ENCODE measurements at places on chromosomes 5 and 9.

- no peak for DNase-seq
Measured at GRCh38 chr5:95878417-95879323, 56.1 kb upstream of the GLRX start.

GRCh38 chr5:143679777-143680176 lies 132.2 kb upstream of the HMHB1 start:
- no peak for DNase-seq

DNA sequence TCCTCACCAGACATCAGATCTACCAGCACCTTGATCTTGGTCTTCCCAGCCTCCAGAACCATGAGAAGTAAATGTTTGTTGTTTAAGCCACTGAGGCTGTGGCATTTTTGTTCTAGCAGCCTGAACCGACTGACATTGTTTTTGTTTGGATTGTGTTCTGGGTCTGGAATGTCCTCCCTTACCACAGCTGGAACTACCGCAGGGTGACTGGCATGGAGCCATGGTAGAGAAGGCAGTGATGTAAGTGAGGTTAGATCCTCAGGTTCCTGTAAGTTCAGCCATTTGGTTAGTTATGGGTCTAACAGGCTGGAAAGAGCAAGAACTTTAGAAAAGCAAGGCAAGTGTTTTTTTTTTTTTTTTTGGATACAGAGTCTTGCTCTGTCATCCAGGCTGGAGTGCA lies 209.3 kb downstream of the DAB2IP start:
- DNase-seq, result no peak

DNA sequence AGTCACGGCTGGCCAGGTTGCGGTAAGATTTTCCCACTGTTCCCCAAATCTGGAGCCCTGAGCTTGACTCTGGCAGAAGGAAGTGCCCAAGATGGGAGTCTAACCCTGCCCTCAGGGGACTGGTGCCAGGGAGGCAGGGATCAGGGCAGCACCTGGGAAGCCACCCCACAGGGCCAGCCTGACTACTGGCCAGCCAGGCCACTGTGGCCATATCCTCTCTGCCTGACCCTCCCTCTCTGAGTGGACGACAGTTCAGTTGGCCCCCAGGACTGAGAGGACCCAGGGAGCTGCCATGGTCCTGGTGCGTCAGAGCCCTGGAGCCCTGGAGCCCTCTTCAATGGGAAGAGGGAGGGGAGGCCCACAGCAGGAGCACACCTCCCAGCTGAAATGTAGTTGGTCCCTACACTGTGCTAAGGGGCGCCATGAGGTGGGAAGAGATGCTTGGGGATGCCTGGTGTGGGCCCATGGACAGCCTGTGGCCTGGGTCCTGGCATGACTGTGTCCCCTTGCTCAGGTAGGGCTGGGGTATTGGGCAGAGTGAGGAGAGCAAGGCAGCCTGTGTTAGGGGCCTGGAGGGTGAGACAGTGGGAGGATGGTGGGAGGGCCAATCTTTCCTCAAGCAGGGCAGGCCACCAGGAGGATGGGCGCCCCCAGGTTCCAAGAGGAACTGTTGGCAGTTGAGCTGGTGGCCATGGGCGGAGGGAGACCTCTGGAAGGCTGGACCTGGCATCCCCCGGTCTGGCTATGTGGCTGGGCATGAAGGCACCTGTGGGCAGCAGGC lies 81.1 kb downstream of the PHF2 start:
- DNase-seq, result no peak

- no peak for DNase-seq
Measured at GRCh38 chr9:126160067-126160853, 166.4 kb upstream of the MVB12B start.

GRCh38 chr5:98714710-98715288 lies 58.7 kb upstream of the RGMB start:
- DNase-seq, result no peak

DNA sequence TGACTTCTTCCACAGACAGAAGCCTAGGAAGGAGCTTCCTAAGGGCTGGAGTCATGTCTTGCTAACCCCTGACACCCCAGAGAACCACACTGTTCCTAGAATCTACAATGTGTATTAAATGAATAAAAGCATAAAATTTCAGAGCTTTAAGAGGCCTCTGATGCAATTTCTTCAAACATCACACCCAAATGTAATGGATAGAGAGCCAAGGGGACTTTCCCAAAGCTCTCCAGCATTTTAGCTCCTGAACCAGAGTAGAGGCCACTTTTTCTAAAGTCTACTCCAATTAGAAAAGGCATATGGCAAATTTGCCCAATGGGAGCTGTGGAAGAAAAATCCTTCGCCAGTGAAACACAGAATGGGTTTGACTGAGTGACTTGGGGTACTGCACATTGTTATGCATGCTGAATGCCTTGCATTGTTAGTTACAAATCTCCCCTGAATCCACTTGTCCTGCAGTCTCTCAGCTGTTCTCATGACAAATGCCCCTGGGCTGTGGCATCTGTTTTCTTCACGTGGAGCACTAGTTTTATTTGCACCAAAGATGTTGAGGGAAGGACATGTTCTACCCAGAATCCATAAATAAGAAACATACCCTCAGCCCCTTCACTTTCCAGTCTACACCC lies 334.0 kb downstream of the ASTN2 start:
- no peak for DNase-seq

DNA sequence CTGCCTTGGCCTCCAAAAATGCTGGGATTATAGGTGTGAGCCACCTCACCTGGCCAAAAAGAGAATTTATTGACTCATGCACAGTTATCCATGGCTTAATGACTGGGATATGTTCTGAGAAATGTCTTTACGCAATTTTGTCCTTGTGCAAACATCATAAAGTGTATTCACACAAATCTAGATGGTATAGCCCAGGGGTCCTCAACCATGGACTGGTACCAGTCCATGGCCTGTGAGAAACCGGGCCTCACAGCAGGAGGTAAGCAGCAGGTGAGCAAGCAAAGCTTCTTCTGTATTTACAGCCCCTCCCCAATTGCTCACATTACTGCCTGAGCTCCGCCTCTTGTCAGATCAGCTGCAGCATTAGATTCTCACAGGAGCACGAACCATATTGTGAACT lies 12.4 kb upstream of the SIL1 start:
- no peak for DNase-seq

- DNase-seq, result no peak
Measured at GRCh38 chr9:125608489-125609224, 98.4 kb downstream of the MAPKAP1 start.

- no peak for DNase-seq
Measured at GRCh38 chr9:124477648-124478285, 27.5 kb downstream of the ADGRD2 start.

- no peak for DNase-seq
Measured at GRCh38 chr5:32088214-32088613, 85.9 kb downstream of the GOLPH3 start.

GRCh38 chr5:158303275-158303674 lies 444.3 kb upstream of the CLINT1 start:
- DNase-seq, result no peak

GRCh38 chr9:76817489-76817888 lies 53.3 kb downstream of the PCA3 start:
- no peak for DNase-seq

DNA sequence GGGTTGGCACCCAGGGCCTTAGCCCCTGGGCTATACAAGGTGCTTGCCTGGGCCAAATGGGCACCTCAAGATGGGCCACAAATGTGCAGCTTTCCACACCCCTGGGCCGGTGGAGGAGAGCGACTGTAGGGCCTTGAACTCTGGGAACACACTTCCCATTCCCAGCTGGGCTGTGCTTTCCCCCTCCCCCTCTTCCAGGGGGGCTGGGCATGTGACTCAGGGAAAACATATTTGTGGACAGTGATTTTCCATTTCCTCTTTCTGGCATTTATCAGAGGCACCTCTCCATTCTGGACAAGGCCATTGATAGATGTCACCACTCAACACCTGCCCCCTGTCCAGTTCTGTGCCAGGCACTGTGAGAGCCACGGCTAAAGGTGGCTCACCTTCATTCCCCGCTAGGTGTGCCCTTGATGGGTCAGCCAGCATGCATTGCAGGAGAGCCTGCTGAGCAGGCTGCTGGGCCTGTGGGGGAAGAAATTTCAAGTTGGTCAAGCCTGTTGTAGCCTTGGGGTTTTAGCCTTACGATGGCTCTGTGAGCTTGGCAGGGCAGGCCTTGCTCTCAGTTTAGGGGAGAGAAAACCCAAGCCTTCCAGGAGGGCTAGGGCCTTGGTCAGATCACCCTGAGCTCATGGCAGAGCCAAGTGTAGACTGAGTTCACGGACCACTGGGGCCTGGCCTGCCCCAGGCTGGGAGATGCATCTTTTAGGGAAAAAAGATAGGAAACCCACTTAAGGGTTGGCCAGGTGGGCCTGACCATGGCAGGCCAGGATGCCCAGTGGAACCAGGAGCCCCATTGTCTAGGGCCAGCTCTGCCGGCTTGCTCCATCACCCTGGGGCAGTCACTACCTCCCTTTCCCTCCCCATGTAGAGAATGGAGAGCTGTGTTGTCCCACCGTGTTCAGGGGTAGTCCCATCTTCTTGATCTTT lies 113.9 kb downstream of the DAB2IP start:
- no peak for DNase-seq

DNA sequence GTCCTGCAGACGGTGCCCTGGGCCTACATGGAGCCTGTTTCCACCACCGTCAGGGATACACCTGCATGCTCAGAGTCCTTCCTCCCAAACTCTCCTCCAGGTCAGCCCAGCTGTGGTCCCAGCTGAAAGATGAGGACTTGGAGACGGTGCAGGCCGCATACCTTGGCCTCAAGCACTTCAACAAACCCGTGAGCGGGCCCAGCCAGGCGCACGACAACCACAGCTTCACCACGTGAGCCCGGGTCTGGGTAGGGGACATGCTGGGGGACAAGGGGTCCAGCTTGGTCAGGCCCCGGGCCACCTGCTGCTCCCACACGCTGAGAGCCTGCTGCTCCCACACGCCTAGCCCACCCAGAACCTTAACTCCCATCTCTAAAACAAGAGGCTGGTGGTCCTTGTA lies 16.6 kb upstream of the CARD19 start:
- no peak for DNase-seq

DNA sequence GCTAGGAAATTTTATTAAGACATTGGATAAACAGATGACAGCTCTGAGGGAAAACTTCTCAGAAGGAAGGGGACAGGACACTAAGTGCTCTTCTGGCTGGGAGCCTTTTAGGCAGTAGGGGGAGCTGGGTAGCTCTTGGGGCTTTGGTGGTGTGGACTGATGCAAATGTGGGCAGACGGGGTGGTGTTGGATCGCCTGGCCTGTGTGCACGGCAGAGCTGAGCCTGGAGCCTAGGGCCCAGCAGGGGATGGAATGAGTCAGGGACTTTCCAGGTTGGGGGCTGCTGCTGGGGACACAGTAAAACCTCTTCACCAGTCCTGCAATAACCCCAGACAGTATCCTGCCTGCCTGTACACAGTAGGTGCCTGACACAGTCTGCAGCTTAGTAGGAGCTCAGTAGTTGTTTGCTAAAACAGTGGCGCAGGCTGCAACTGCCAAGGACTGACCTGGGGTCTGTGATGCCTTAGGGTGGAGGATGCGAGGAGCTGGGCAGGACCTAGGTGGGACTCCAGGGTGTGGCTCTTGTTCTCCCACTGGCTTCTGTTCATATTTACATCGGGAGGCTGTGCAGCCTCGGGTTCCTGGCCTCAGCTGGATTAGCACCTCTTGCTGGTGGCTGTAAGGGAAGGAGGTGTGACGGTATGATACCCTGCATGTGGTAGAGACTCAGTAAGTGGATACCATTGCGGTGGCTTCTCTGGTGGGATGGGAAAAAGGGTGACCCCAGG lies 83.8 kb downstream of the DAB2IP start:
- peak; percentile 66 for DNase-seq

GRCh38 chr9:130268521-130269211 lies 3.1 kb downstream of the HMCN2 start:
- DNase-seq, result no peak

GRCh38 chr5:76050134-76050533 lies 33.0 kb upstream of the SV2C start:
- no peak for DNase-seq

DNA sequence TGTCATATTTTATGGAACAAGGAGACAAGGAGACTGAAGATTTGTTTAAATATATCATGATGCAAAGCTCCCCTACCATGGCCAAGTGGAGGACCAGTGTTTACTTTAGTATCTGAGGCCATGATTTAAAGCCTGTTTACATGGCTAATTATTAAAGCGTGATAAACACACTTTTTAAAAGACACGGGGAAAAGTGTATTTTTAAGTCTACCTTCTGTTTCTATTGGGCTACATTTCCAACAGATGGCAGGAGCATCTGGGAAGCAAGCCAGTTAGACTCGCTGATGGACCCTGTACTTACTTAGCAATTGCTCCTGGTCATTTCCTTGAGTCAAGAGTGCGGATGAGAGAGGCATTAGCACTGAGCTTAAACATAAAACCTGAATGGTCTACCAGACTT lies 480.3 kb upstream of the SEMA6A start:
- no peak for DNase-seq

GRCh38 chr5:172509405-172509781 lies 55.1 kb upstream of the SH3PXD2B start:
- DNase-seq, result no peak

GRCh38 chr9:38284588-38285051 lies 107.9 kb upstream of the ALDH1B1 start:
- no peak for DNase-seq

DNA sequence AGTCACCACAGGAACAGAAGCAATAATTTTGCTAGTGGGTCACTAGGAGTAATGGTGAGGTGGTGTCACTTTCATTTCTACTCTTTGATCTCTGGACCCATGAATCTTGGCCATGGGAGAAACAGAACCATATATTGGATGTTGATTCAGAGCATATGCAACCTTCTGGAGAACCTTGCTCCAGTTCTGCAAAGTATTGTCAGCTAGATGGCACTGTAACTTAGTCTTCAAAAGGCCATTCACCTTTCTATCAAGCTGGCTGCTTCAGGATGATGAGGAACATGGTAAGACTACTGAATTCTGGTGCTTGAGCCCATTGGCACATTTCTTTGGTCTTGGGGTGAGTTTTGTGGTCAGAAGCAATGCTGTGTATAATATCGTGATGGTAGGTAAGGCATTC lies 129.1 kb upstream of the FBN2 start:
- DNase-seq, result no peak

GRCh38 chr9:72911816-72912215 lies 41.0 kb downstream of the ALDH1A1 start:
- no peak for DNase-seq

DNA sequence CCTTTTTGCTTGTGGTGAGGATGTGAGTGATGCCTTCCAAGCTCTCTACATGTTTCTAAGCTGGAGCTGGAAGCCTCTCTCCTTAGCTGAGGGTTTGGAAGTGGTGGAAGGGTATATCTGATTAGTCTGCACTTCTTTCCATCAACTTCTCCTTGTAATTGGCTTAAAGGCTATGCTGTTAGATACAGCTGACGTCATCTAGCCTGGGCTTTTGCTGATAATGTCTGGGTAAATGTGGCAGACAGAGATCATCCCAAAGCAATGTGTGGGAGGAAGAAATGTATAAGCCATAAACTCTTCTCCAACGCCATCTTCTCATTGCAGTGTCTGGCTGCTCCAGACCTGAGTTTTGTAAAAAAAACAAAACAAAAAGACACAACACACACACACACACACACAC lies 29.3 kb downstream of the ZNF354C start:
- no peak for DNase-seq

DNA sequence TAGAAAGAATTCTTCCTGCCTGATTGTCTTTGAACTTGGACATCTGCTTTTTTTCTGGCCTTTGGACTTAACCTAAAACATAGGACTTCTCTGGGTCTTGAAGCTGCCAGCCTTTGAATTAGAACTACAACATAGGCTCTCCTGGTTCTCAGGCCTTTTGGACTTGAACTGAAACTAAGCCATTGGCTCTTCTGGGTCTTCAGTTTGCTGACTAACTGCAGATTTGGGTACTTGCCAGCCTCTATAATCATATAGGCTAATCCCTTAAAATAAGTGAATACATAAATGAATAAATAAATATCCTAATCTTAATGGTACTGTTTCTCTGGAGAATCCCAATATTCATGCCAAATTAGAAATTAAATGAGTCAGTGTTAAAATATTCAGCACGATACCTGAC lies 473.4 kb upstream of the PAPPA start:
- DNase-seq, result no peak
